ENCODE measurements at places on chromosomes 11 and 22. TPM values are rescaled to one million over a fixed set of nuclear protein-coding genes. Genes with fewer than 3 reads are reported as not detected.
A peak's percentile ranks its signal among the peaks of the same experiment; 100 is the strongest.

Gene RIMBP3B
- 0.20 TPM for total RNA-seq

- DNase-seq: no peak
Measured at GRCh38 chr22:40285513-40285912, 60.8 kb upstream of the ADSL start.

Gene OR52I1
- total RNA-seq: not detected

GRCh38 chr22:33717694-33718396, 202.4 kb downstream of the LARGE1 start:
- no peak for DNase-seq

- DNase-seq: peak; percentile 40
Measured at GRCh38 chr22:27073601-27074425, 416.4 kb downstream of the MIAT start.

Gene DKK3
- total RNA-seq: 271 TPM

Gene C11orf86
- total RNA-seq: not detected

DNA sequence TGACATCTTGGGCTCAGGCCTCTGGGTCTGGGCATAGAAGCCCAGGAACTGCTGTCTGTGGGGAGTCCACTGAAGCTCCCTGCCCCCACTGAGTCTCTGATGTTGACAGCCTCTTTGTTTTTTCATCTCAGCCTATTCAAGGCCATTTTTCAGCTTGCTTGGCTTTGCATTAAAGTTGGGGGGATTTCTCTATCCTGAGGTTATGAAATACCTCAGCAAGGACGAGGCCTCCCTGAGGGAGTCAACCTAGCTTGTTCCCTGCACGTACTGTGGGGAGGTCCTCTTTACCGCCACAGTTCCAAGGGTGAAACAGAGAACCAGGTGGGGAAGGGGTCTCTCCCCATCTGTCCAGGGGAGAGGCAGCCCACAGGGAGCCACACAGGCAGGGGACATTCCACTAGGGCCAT, 8.4 kb downstream of the KCNQ1OT1 start:
- DNase-seq: no peak

GRCh38 chr11:110762590-110762989, 50.4 kb upstream of the ARHGAP20 start:
- DNase-seq: no peak

Gene HBE1
- total RNA-seq: 4.6 TPM

- DNase-seq: peak; percentile 88
Measured at GRCh38 chr11:74493791-74494630, 487 bp upstream of the LIPT2 start.

- DNase-seq: no peak
Measured at GRCh38 chr11:130560000-130560780, 111.7 kb downstream of the ADAMTS15 start.

DNA sequence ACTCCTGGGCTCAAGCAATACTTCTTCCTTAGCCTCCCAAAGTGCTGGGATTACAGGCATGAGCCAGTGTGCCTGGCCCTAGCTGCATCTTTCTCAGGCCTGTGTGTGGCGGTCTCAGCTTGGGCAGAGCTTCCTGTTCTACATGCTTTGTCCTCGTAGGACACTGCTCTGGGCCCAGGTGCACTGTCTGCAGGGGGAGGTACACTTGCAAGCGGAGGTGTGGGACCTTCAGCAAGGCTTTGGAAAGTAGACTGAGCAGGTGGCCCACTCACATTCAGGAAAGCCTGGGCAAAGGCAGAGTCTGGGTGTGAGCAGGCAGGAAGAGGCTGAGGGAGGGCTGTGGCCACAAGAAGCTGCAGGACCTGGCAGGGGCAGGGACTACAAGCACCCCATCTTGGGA, 33.6 kb upstream of the SUSD2 start:
- no peak for DNase-seq

Gene TRMT2A
- total RNA-seq: 14.7 TPM

DNA sequence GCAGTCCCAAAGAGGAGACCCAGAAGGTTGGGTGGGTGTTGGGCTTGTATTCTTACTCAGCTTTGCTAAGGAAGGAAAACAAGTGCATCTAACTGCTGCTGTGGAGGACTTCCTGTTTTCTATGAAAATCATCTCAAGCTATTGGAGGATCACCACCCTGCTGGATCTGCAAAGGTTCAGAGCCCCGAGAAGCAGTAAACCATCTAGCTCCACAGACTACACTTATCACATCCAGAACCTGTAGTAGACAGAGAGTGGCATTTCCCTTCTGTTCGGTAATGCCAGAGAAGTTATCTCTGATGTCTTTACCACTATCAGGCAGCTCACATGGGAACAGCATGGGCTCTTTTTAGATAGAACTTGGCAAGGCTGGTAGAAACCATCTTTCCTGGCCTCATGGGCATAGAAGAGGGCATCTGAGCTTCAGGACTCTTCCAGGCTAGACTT, 21.7 kb downstream of the KCNJ1 start:
- no peak for DNase-seq

All from RPMI7951 (cell line).